RWPE1 (cell line): ENCODE measurements at places on chromosomes 3 and 15.
A peak's percentile ranks its signal among the peaks of the same experiment; 100 is the strongest.

DNA sequence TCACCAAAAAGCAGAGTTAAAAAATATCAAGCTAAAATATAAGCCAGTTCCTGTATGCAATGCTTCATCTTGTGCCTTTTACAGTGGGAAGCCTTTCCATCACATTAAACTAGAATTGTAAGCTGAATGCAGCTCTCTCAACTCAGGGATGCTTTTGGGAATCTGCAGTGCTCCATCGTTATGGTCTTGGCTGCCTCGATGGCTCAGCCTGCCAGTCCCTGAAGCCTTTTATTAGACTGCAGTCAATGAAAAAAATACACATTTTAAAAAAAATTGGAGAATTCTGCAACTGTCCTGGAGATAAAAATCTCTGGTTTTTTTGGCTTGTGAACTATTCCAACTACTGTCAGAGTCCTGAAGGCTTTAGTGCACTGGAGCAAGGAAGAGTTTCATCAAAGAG lies 53.0 kb downstream of the FRMD4B start:
- DNase-seq: no peak

- DNase-seq: no peak
Observed at GRCh38 chr15:28875461-28876000, 10.2 kb upstream of the APBA2 start.

GRCh38 chr3:21174461-21174860 lies 576.5 kb downstream of the ZNF385D start:
- DNase-seq: no peak

- no peak for DNase-seq
Observed at GRCh38 chr3:137509354-137510045, 254.6 kb upstream of the SOX14 start.

DNA sequence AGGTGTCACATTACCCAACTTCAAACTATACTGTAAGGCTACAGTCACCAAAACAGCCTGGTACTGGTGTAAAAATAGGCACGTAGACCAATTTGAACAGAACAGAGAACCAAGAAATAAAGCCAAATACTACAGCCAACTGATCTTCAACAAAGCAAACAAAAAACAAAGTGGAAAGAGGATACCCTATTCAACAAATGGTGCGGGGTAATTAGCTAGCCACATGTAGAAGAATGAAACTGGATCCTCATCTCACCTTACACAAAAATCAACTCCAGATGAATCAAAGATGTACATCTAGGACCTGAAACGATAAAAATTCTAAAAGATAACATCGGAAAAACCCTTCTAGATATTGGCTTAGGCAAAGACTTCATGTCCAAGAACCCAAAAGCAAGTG lies 13.1 kb downstream of the PEAK1 start:
- no peak for DNase-seq

DNA sequence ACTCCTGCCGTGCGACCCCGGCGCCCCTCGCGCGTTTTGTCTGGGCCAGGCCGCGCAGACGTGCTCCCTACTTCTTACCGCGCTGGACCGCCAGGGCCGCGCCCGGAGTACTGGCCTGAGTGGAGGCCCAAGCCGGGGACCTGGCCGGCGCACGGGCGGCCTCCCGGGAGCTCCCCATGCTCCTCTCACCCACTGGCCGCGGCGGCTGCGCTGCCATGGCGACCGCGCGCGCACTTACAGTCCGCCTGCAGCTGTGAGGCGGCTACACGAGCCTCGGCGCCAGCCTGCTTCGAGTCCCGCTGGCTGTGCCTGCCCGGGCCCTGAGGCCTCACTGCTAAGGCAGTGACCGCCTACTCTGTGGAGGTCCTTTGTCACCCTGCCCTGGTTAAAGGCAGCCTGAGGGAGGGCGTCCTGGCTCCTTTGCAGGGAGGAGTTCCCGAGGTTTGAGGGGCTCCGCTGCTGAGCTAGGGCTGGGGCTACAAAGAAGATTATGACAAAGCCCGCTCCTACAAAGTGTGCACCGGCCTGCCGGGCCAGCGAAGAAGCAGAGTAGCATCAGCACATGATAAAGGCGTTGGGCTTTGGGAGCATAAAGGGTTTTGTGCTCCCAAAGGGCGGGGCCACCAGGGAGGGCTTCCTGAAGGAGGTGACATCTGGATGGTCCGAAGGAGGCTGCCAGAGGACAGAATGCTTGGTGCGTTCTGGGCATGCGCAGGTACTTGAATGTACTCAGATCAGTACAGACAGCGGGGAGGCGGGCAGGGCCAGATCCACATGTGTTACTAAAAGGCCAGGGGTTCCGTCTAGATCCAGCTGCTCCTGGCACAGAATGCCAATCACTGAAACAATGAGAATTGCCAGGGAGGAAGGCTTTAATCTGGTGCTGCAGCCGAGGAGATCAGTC lies at the start of the genes LRRC34 and LRRIQ4:
LRRC34 (minus strand) TSS at position 573 of the 904 bp plus-strand sequence; CDS start at position 217, 356 bp downstream.
LRRIQ4 (plus strand) TSS at position 539 of the 904 bp plus-strand sequence. CDS start 9,052 bp downstream, outside the sequence.
- peak; percentile 20 for DNase-seq

DNA sequence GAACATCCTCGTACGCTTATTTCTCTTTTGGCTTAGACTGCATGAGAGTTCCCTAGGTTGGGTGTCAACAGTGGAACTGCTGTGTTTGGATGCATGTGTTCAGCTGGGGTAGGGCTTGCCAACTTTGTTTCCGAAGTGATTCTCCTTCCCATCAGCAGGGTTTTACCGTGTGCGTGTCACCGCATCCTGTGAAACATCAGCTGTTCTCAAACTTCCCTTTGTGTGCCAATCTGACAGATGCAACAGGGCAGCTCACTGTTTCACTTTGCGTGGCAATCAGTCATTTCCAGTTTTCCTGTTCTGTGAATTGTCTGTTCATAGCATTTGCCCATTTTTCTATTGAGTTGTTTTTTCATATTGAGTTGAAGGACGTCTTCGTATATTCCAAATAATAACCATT lies 218.8 kb downstream of the VPS13C start:
- DNase-seq: no peak

DNA sequence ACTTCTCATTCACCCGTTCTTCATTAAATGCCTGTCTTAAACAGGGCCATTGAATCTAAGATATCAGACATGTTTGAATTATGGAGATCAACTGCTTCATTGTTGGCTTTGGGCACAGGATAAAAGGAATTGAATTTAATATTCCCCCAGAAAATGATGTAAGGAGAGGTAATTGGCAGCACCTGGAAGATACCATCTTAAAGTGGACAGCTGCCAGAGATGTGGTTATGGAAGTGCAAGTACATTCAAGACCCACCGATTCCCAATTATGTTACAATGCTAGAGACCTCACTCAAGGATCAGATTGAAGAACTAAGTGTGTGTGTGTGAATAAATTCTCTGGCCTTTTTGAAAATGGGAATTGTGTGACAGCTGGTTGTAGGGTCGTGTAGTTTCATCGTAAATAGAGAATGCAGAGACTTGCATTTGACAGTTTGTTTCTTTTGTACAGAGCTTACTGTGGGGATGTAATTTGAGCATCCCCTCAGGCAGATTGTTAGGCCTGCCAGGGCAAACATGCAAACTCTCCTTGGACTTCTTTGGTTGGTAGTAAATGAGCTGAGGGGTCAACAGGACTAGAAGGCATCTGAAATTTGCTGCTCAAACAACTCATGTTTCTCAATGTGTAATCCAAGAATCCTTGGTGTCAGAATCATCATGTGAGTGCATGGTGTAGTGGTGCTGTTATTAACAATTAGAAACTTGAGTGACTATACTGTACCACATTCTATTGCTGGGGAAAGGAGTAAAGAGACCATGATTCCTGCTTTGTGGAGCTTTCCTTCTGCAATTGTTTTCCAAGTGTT lies 359.2 kb upstream of the THRB start:
- DNase-seq: no peak
